ENCODE measurements at places on chromosomes 7 and 10. TPM values are rescaled to one million over a fixed set of nuclear protein-coding genes. Genes with fewer than 3 reads are reported as not detected.

- peaks cover 3% of the 10 kb centered on the region for H3K27me3 ChIP-seq
- H3K4me3 ChIP-seq = peak overlapping the region; percentile 24
- H3K4me1 ChIP-seq = peaks cover 5% of the 10 kb centered on the region
- DNase-seq = no peak
- H3K36me3 ChIP-seq = no peaks in the 10 kb centered on the region
Observed at GRCh38 chr7:151168003-151168786, 701 bp upstream of the GBX1 start.

DNA sequence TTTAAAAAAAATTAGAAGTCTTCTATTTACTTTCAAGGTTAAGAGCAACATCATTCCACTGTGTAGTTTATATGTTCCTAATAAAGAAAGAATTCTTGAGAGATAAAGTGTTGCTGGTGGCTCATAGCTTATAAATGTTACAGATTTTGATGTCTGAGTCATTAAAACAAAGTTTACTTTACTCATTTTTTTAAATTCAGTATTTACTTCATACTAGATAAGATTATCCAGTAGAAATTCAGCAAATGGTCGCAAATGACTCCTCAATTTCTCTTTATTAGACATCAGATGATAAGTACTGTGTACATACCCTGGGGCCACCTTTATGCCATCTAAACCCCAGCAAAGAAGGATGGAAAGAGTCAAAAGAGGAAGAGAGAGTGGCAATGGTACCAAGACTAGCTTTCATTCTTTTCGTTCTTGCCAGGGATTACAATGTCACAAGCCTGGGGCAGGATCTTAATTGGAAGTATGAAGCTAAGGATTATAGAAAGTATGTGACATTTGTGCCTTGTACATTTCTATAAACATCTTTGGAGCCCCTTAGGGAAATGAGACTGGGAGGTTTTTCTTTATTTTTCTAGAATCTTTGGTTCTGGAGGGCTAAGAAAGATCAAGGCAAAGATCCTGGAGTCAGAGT, 206.1 kb downstream of the CHRM2 start:
- DNase-seq = no peak
- no peak overlapping the region for H3K27ac ChIP-seq
- no peak overlapping the region for H3K4me3 ChIP-seq
- no peaks in the 10 kb centered on the region for H3K36me3 ChIP-seq

Gene FRMPD2
- 0.69 TPM for total RNA-seq

DNA sequence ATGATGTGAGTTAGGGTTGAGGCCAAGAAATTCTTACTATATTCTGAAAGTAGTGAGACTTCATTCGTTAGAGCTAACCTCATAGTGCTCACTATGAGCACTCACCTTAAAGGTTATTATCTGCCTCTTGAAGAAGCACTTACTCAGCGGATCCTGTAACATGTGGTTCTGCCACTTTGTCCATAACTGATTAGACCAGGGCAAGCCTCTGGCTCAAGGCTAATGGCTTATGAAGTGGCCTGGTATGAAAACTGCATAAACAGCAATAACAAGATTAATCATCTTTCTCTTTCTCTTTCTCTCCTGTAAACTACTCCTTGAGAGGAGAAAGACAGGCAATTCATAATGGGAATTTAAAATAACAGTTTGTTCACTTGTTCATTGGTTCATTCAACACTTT, 82.8 kb downstream of the MAPK8 start:
- no peak overlapping the region for H3K27ac ChIP-seq
- DNase-seq = no peak
- H3K36me3 ChIP-seq = no peaks in the 10 kb centered on the region
- no peak overlapping the region for H3K4me3 ChIP-seq
- H3K4me1 ChIP-seq = peaks cover 3% of the 10 kb centered on the region

DNA sequence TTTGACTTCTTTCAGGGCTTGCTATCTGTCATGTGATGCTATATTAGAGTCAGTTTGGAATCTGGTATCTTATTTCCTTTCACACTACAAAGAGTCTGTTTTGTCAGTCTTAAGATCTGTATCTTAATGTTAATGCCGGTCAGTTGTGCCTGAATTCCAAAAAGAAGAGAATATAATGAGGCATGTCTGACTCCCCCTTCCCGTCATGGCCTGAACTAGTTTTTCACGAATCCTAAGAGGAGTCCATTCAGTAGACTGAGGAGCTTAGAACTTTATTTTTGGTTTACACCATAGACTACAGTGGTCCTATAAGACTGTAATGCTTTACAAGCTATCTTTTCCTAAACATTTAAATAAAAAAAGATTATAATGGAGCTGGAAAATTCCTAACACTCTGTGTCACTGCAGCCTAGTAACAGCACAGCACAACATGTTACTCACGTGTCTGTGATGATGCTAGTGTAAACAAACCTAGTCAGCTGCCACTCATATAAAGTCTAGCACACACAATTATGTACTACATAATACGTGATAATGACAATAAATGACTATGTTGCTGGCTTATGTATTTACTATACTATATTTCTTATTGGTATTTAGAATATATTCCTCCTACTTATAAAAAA, 50.6 kb downstream of the VPS41 start:
- no peaks in the 10 kb centered on the region for H3K27me3 ChIP-seq
- H3K36me3 ChIP-seq = no peaks in the 10 kb centered on the region
- no peaks in the 10 kb centered on the region for H3K4me1 ChIP-seq
- H3K4me3 ChIP-seq = no peak overlapping the region
- DNase-seq = no peak
- H3K27ac ChIP-seq = no peak overlapping the region

- H3K4me3 ChIP-seq = no peak overlapping the region
- H3K27ac ChIP-seq = peak overlapping the region; percentile 76
- H3K36me3 ChIP-seq = no peaks in the 10 kb centered on the region
- no peak for DNase-seq
Observed at GRCh38 chr10:119367841-119368549, 160.6 kb downstream of the GRK5 start.

DNA sequence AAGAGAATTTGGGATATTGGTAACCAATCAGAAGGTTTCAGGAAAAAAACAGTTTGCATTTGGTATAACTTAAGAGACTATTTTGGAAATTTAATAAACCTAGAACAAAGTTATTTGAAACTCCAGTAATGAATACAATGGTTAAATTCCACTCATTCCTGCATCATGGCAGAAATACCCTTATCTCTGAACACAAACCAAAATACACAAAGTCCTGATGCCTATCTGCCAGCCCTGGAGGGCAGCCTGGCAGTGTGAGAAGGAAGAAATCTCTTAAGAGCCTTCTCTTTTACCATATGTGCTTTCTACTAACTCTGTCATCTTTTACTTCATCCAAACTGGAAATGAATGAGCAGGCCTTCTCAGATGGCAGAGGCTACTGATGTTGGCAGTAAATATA, 147.1 kb upstream of the LYZL1 start:
- H3K36me3 ChIP-seq = no peaks in the 10 kb centered on the region
- no peaks in the 10 kb centered on the region for H3K4me1 ChIP-seq
- H3K27ac ChIP-seq = no peak overlapping the region
- no peak for DNase-seq
- no peak overlapping the region for H3K4me3 ChIP-seq

DNA sequence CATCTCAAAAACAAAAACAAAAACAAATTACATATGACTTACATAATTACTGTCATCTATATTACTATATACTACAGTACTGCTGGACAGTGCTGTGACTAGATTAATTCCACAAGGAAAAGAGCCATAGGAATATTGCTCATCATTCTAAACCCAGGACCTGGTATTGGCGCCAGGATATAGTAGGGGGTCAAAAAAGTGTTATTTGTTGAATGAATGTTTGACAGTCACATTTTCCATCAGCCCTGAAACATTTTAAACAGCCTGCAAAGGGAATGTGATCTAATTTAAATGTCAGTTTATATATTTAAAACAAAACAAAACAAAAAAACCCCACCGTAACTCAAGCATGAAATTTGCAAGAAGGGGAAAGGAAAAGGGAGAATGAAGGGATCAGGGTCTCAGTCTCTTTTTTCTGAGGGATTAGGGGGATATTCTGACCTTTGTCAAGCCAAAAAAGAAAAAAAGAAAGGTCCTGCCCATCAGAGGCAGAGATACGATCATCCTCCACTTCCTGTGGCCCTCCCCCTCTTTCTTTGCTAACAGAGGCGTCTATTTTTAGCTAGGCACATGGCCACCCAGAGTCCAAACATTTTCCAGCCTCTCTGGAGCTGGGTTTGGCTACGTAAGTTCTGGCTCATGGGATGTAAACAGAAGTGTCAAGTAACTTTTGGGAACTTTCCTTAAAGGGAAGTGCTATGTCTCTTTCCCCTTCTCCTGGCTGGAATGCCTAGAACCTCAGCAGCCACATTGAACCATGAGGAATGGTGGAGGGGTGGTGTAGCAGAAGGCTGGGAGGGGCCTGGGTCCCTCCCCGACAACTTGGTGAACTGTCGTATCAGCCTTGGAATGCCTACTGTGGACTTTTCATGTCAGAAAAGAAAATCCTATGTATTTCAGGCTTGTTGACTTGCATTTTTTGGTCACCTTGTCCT, 44.6 kb upstream of the DLG5 start:
- peak; percentile 74 for DNase-seq
- H3K4me1 ChIP-seq = peaks cover 4% of the 10 kb centered on the region
- no peaks in the 10 kb centered on the region for H3K36me3 ChIP-seq
- H3K27me3 ChIP-seq = no peaks in the 10 kb centered on the region

Gene NME8
- not detected for total RNA-seq

DNA sequence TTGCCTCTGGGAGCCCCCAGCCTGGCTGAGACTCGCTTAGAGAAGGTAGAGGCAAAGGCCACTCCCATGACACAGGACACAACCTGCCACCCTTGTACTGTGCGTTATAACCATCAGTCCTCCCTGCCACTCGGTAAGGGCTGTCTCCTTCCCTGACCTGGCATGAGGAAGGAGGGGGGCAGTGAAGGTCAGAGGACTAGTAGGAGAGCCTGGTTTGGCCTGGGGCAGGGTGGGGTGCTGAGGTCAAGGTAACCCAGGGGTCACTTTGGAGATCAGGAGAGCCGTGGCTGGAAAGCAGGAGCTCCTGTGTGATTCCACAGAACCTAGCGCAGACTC, 6.9 kb upstream of the TNRC18 start:
- H3K27ac ChIP-seq = peak overlapping the region; percentile 76
- peaks cover 10% of the 10 kb centered on the region for H3K4me1 ChIP-seq
- no peaks in the 10 kb centered on the region for H3K36me3 ChIP-seq
- no peak for DNase-seq
- no peaks in the 10 kb centered on the region for H3K27me3 ChIP-seq

- no peaks in the 10 kb centered on the region for H3K36me3 ChIP-seq
- no peaks in the 10 kb centered on the region for H3K27me3 ChIP-seq
- H3K4me1 ChIP-seq = no peaks in the 10 kb centered on the region
- H3K4me3 ChIP-seq = no peak overlapping the region
- no peak overlapping the region for H3K27ac ChIP-seq
- no peak for DNase-seq
Observed at GRCh38 chr7:126065766-126066165, 1136.1 kb upstream of the POT1 start.

- H3K4me1 ChIP-seq = no peaks in the 10 kb centered on the region
- no peaks in the 10 kb centered on the region for H3K27me3 ChIP-seq
- DNase-seq = no peak
- no peak overlapping the region for H3K4me3 ChIP-seq
- no peak overlapping the region for H3K27ac ChIP-seq
Observed at GRCh38 chr7:150503581-150503980, 11.1 kb upstream of the GIMAP7 start.

Gene CUZD1
- total RNA-seq = 1.1 TPM

GRCh38 chr10:96878057-96878456, 46.0 kb downstream of the LCOR start:
- no peak for DNase-seq
- H3K27ac ChIP-seq = no peak overlapping the region
- H3K27me3 ChIP-seq = no peaks in the 10 kb centered on the region
- H3K4me1 ChIP-seq = peaks cover 7% of the 10 kb centered on the region
- no peak overlapping the region for H3K4me3 ChIP-seq

- H3K36me3 ChIP-seq = no peaks in the 10 kb centered on the region
- no peaks in the 10 kb centered on the region for H3K4me1 ChIP-seq
- H3K4me3 ChIP-seq = no peak overlapping the region
- no peak for DNase-seq
- no peak overlapping the region for H3K27ac ChIP-seq
- H3K27me3 ChIP-seq = no peaks in the 10 kb centered on the region
Observed at GRCh38 chr10:6894405-6894804, 314.3 kb upstream of the PRKCQ start.

DNA sequence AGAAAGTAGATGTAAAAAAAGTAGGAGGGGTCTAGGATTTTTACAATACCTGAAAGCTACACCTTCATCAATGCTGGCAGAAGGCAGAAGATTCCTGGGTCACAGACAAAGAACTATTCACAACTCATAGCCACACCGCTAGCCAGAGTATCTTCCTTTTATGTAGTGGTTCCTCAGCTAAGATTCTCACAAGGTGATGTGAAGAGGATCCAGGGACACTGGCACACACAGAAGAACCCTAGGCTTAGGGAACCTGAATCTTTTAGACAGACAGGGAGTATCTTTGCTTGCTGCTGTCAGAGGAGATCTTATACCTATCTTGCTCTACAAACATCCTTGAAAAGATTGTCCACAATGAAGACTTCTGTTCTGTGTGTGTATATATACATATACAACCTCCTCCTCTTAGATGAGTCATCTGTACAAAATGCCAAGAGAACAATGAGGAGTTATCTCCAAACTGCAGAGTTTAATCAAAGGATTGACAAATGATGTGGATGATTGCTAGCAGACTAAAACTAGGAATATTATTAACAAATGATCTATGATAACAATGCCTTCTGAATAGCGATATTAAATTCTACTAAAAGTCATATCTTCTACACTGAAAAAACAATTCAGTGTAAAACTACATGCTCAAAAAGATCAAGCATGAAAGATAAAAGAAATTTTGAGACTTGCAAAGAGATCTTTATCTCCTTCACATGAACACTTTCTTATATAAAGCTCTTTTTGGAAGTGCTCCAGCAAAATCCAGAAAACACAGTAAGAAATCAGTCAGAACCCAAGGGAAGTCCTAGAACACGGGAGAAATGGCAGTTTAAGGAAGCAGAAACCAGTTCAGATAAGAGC, 409.3 kb downstream of the PARD3 start:
- DNase-seq = no peak
- H3K4me1 ChIP-seq = peaks cover 7% of the 10 kb centered on the region
- no peak overlapping the region for H3K4me3 ChIP-seq
- no peaks in the 10 kb centered on the region for H3K27me3 ChIP-seq
- H3K27ac ChIP-seq = no peak overlapping the region

DNA sequence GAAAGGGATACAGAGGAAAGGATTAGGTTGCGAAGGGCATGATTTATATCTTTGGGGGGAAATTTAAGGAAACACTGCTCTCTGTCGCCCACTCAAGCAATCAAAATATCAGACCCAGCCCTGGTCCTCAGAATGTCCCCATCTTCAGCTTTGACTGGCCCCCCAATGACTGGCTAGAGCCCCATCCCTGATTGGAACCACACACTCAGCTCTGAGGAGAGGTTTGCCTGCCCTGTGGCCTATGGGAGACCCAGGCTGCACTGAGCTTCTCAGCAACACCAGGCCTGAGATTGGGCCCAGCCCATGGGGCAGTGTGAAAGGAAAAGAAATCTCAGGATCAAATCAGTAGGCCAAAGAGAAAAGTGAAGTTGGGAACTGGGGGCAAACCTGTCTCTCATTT, 69.5 kb downstream of the ADCYAP1R1 start:
- peaks cover 4% of the 10 kb centered on the region for H3K4me1 ChIP-seq
- H3K36me3 ChIP-seq = no peaks in the 10 kb centered on the region
- no peak overlapping the region for H3K27ac ChIP-seq
- no peak overlapping the region for H3K4me3 ChIP-seq
- no peak for DNase-seq

- H3K4me1 ChIP-seq = no peaks in the 10 kb centered on the region
- H3K27me3 ChIP-seq = no peaks in the 10 kb centered on the region
- H3K27ac ChIP-seq = no peak overlapping the region
- no peak for DNase-seq
Observed at GRCh38 chr10:114061148-114061547, 17.5 kb downstream of the ADRB1 start.

Measured in ovary (tissue), 10 donors.